ENCODE measurements at places on chromosomes 12 and 14.

GRCh38 chr12:1607940-1608712 is 13.7 kb upstream of the FBXL14 start:
- DNase-seq, result no peak

DNA sequence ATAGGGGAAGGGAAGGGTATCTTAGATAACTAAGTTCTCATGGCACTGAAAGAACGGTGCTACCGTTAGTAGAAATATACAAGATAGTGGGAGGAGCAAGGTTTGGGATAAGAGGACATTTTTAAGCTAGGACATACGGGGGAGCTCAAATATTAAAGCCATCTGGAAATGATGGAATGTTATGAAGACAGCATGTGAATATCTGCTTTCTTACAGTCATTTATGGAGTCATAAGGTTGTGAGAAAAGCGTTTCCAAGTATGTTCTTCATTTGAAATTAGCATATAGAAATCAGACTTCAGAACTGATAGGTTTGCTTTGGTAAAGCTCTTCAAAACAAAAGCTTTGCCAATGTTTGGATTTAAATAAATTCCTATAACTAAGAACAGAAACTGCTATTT is 62.3 kb downstream of the OTOGL start:
- peak; percentile 8 for DNase-seq

- DNase-seq, result peak; percentile 26
Measured at GRCh38 chr14:101628471-101628966, 67.2 kb downstream of the DIO3 start.

GRCh38 chr14:69036757-69037506 is 57.8 kb upstream of the ACTN1 start:
- no peak for DNase-seq

DNA sequence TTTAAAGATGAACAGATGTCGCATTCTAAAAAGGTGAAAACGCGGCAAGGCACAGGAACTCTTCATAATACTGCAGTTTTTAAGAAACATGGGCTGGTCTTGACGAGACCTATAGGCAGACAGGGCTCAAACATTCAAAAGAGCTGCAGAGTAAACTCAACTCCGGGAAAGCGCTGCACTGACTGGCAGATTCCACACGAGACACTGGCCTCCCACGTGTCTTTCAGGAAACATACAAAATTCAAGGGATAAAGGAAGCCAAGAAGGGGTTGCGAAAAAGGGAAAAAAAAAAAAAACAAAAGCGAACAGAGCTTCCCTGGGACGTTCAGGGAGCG is 614 bp upstream of the ARF6 start:
- peak; percentile 89 for DNase-seq

All from fibroblast of the conjunctiva (primary cell).